BE2C (cell line): ENCODE measurements at places on chromosomes 6 and 20.

- no peak for DNase-seq
These were observed 74.6 kb upstream of the SLC22A23 start for GRCh38 chr6:3531481-3531880.

DNA sequence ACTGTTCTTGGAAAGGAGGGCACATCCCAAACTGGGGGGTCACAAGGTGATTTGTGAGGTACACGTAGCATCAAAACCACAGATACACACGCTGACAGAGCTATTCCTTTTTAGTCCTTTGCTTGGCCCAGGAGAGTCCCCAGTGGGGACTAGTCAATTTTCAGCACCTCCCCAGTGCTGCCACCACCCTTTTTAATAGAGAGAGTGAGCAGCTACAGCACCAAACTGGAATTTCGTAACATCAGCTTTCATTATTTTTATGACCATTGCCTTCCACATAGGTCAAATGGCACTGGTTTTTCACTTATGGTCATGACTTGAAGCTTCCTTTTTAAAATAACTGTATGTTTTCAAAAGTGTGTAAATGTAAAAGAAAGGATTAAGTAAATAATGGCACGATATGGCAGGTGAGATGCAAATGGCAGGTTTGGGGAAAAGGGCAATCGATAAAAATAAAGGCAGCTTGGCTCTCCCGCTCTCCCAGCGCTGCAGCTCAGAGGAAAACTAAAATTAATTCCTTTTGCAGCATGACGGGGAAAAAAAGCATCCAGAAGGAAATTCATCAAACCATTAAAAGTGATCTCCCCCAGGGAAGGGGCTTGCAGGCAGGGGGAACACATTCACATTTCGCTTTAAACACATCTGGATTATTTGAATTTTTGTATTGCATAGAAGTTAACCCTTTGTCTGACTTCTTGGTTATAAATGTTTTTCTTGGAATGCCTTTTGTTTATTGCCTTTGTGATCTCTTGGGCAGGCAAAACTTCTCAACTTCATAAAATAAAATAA, 95.2 kb downstream of the ANKRD60 start:
- no peak for DNase-seq

DNA sequence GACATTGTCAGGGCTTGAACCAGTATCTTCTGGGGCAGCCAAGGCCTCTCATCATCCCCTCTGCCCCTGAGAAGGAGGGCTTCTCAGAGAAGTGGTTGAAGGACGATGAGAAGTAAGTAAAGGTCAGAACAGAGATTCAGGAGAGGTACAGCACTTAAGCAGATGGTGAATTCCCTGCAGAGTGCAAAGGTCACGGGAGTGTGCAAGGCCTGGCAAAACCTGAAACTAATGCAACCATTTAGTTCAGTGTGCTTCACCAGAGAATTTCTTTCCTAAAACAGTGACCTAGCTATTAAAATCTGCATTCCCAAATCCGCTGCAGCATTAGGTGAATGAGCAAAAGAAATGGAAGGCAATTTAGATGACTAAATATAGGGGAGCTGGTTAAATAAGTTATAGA, 58.4 kb downstream of the TRERF1 start:
- DNase-seq, result no peak

DNA sequence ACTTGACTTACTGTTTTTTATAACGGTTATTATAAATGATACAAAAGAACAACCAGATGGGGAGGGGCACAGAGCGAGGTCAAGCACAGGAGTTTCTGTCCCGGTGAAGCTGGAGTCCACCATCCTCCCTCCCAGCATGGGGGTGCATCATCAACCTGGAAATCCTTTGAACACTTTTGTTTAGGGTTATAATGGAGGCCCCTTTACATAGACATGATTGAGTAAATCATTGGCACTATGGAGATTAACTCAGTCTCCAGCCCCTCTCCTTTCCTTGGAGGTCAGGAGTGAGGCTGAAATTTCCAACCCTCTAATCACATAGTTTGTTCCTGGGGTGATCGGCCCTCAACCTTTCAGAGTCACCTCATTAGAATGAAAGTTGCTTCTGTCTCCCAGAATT, 71.8 kb upstream of the ANKEF1 start:
- DNase-seq, result no peak

DNA sequence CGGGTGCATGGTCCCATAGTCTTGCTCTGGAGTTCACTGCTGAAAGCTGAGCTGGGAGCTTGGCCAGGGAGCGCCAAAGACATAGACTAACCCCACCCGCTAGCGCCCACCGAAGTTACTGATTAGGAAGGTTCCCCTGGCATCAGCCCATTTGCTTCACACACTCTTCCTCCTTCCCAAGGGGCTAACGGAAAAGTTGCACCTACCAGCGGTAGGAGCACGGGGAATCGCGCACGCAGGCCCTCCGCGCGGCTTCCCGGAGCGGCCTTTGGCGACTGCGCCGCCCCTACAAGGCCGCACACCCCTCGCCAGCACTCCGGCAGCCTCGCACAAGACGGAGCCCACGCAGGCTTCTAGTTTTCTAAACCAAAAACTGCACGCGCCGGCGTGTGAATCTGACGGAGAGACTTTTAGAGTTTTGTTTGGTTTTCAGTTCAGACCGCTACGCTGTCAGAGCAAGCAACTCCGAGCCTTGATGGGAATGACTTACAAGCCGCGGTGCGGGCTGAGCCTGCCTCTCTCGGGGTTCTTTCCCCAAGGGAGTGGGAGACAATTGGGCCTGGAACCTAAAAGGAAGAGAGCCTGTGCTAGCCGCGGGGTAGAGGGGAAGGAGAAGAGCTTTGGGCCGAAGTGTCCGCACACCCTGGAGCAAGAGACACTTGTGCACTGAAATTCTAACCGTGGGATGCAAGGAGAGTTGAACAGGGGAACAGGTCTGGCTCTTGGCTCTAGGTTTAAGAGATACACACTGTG, 891 bp upstream of the POU3F2 start:
- no peak for DNase-seq

DNA sequence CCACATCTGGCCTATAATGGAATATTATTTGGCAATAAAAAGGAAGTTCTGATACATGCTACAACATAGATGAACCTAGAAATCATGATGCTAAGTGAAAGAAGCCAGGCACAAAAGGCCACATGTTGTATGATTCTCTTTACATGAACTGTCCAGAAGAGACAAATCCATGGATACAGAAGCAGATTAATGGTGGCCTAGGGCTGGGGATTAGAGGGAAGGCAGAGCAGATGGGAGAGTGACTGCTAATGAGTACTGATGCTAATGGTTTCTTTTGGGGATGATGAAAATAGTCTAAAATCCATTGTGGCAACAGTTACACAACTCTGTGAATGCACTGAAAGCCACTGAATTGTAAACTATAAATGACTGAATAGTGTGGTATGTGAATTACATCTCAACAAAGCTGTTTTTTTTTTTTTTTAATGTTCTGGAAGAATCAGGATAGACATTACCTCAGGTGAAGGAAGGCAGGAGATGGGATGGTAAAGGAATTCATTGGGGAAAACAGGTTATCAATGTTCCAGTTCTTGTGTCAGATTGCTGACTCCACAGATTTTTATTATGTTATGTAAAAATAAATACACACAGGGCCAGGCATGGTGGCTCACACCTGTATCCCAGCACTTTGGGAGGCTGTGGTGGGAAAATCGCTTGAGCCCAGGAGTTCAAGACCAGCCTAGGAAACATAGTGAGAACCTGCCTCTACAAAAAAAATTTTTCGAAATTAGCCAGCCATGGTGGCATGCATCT, 8.9 kb upstream of the SOX12 start:
- DNase-seq, result no peak

DNA sequence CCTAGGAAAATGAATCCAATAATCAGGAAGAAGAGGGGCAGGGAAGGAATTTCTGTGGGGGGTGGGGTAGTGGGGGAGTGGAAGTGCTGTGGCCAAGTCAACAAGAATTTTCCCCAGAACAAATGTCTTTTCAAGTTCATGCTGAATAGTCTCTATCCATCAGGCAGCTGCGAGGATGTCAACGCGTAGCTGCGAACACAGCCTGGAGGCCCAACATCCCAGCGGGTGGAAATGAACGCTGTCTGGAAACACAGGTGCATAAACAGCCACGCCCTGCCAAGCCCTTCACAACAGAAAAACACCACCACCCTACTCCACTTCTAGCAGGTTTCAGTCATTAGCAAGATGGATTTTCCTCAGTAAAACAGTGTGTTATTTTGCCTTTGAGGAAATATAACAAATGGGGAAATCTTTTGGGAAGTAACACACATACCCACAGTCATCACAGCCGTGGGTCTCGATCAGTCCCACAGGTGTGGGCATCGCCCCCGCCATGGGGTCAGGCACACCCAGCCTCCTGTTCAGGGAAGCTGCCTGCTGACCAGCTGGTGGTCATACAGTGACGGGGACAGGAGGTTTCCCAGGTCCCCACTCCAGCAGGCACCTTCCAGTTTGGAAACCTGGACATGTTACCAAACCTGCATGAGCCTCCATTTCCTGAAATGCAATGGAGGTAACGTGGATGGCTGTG, 112.1 kb upstream of the THBS2 start:
- DNase-seq, result no peak
